ENCODE measurements at places on chromosomes 11 and 22.

- DNase-seq, result no peak
These were observed 381.3 kb upstream of the ANO5 start for GRCh38 chr11:21811572-21811971.

DNA sequence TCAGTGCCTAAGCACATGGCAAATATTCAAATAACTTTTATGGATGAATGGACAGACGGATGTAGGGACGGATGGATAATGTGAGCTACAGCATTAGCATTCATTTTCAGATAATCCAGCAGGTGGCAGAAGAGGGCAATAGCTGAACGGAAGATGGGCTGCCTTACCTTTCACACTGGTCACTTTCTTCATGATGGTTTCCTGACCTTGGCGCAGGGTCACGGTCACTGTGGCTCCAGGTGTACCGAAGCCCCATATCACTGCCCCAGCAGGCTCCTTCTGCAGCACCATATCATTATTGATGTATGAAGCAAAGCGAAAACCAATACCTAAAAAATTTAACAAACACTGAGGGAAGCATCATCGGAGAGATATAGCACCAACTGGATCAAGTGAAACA is 4.3 kb downstream of the SIAE start:
- no peak for DNase-seq

- peak; percentile 33 for DNase-seq
These were observed 417.9 kb upstream of the DDI1 start for GRCh38 chr11:103618528-103618927.

GRCh38 chr11:104738918-104739317 is 159.3 kb downstream of the CASP12 start:
- no peak for DNase-seq

GRCh38 chr11:3665336-3666022 is 5.7 kb downstream of the CHRNA10 start:
- no peak for DNase-seq

DNA sequence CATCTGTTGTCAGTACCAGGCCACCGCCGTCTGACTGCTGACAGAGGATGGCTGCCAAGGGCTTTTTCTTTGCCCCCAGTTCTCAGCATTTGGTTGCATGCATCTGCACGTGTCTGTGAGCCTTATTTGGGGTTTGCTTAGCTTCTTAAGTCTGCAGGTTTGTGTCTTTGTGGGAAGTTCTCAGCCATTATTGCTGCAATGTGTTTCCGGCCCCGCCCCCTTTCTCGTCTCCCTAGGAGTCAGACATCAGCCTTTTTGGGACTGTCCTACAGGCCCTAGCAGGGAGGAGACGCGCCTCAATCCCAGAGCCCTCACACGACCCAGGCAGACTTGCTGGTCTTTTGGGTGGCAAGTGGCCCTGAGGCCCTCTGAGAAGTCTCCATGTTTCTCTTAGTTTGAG is 8.0 kb downstream of the MOB2 start:
- no peak for DNase-seq

GRCh38 chr11:27973851-27974536 is 134.0 kb downstream of the KIF18A start:
- no peak for DNase-seq

GRCh38 chr11:36156161-36156816 is 132.9 kb downstream of the COMMD9 start:
- DNase-seq, result no peak

GRCh38 chr22:42314709-42315391 is 44.4 kb upstream of the TCF20 start:
- no peak for DNase-seq

- no peak for DNase-seq
These were observed 68.7 kb upstream of the BMAL1 start for GRCh38 chr11:13208921-13209320.

- DNase-seq, result no peak
These were observed 39.7 kb upstream of the PANX1 start for GRCh38 chr11:94088906-94089305.

DNA sequence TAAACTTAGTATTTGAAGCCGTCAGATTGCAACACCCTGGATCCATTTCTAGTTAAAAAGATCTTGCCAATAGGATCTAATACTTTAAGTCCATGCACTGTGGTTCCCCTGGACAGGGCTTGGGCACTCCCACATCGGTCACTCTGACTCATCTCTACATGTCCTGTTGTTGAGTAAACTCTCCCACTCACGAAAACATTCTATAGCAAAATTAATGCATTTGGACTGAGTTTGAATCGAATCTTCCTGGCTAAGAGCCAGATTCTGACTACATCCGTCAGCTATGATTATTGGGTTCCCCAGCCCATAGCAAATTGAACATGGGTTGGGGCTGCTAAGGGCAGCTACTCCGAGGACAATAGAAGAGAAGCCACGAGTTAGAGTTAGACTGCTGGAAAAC is 182.1 kb upstream of the SORL1-AS1 start:
- peak; percentile 80 for DNase-seq

GRCh38 chr11:126363706-126364248 is 8.3 kb downstream of the ST3GAL4 start:
- no peak for DNase-seq

- DNase-seq, result no peak
These were observed 32.2 kb upstream of the OAF start for GRCh38 chr11:120178561-120179056.

DNA sequence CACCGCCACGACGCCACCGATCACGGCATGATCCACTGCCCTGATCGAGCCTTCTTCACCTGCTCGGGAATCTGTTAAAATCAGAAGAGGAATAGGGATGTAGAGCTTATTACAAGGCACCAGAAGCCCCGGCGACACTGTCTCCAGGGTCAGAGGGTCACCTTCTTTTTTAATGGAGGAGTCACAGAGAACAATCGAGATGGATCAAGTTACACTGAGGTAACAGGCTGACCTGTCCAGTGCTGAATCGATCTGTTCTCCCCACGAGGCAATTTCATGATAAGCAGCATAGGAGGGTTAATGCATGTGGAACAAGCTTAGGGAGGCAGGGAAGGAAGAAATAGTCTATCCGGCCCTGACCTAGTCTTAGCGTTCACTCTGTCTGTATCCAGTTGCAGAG is 325.5 kb downstream of the CADM1 start:
- no peak for DNase-seq

DNA sequence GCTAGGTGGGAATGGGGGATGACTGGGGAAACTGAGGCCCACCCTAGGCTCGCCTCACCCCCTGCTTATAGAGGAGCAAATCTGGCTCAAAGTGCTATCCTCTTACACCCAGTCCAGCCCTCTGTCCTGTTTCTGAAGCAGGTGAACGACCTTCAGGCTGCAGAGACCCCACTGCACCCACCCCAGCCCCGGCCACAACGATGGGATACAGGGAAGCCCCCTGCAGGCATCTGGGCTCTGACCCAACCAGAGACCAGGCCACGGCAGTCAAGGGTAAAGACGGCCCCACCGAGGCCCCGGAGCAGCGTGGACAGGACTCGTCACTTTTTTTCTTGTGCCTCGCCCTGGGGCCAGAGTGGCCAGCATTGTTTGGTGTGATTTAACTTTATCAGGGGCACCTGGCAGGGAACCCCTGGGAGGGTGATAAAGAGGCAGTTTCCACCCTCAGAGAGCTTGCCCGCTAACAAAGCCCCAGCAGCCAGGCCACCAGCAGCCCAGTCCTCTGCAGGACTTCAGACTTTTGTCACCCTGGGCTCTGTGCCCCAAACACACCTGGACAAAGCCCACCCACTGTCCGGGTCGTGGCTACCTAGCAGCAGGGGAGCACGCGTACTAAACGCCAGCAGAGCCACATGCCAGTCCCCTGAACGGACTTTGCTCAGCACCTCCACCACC is 612.6 kb downstream of the TBC1D22A start:
- DNase-seq, result no peak

DNA sequence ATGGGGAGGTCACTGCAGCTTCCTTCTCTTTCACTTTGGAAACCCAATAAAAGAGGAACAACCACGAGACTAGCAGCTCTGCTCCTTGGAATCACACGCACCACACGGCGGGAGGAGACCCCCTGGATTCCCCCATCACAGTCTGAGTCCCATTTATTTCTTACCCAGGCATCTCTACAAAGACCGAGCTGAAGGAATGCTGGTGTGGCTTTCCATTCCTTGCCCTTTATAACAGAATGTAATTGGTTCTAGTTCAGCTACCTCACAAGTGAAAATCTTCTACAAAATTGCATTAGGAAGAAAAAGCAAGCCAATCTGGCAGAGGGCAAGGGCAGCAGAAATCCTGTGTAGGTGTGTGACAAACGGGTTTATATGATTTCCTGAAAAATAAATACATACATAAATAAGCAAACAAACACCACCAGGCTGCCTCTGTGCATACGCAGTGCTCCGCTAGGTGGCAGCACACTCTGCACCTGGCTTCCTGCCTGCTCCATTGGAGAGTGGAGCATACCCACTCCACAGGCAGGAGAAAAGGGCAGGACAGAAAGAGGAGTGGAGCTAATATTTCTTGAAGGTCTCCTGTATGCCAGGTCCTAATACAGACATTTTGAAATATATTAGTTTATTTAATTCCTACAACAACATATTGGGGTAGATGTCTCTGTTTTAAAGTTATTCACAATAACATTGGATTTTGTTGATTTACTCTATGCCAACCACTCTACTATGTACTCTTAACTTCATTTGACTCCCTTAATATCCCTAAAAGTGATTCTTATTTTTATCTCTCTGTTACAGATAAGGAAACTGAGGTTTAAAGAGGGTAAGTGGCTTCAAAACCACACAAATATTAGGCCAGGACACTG is 673.1 kb downstream of the KCNA4 start:
- no peak for DNase-seq

DNA sequence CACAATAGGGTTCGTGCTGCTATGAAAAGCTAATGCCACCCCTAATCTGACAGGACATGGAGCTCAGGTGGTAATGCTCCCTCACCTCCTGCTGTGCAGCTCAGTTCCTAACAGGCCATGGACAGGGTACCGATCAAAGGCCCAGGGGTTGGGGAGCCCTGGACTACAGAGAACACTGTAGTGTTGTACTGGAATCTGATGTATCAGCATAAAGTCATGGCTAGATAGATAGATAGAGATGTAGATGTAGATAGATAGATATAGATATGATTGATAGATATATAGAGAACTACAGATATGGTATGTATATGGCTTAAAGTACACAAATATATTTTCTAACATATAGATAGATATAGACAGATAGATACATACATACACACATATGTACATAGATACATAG is 112.3 kb upstream of the MPPED2 start:
- DNase-seq, result no peak

- no peak for DNase-seq
These were observed 56.1 kb downstream of the APIP start for GRCh38 chr11:34860034-34860433.

GRCh38 chr11:45650166-45651095 is 15.0 kb downstream of the CHST1 start:
- DNase-seq, result no peak

DNA sequence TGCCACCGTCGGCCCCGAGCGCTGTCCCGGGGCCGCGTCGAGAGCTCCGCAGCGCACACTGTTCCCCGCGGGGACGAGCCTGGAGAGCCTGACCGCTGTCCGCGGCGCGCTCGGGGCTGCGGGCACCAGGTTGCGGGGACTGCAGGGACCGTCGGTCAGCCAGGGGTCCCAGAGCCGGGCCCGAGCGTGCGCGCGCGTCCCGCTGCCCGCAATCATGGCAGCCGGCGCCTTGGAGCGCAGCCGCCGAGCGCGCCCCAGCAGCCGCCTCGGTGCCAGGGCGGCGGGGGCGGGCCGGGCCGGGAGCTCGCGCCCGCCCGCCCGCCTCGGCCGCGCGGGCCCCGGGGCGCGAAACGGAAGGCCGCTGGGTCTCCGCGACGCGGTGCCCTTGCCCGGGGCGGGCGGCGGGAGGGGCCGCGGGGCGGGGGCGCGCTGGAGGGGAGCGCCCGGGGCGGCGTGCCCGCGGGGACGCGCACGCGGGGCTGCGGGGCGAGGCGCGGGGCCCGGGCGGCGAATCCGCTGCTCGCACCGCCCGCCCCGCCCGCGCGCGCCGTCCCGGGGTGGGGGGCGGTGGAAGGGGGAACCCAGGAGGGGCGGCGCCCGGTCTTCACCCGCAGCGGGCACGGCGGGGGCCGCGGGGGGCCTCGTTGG is 79.4 kb upstream of the PPARA start:
- DNase-seq, result no peak

DNA sequence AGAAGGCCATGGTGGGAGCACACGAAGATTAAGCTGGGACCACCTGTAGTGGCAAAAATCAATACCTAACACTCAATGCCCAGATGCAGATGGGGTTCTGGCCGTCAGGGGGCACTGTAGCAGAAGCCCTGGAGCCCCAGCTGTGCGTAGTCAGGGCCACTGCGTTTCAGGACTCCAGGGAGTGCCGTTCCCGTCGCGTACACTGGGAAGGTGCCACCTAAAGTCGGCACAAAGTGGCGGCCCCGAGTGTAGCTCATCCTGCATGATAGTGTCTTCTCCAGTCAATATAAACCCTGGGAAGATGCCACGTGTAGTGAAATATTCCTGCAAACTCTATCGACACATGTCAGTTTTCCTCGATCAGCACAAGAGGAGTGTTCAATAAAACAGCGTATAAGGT is 123.8 kb upstream of the NTM start:
- DNase-seq, result no peak

DNA sequence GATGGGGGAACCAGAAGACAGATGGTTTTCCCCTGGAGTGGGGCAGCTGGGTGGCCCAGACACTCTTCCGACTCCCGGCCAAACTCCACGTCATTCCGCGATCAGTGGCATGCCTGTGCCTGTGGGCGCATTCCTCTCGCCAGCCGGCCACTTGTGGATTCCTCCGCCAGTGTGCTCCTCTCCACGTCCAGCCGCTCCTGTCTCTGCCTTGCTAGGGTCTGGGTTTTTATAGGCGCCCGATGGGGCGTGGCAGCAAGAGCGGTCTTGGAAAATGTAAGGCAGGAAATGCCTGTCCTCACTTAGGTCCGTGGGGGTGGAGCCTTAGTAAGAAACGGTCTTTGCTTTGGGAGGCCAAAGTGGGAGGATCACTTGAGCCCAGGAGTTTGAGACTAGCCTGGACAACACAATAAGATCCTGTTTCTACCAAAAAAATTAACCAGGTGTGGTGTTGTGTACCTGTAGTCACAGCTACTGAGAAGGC is 81.6 kb upstream of the SEPTIN5 start:
- DNase-seq, result no peak

DNA sequence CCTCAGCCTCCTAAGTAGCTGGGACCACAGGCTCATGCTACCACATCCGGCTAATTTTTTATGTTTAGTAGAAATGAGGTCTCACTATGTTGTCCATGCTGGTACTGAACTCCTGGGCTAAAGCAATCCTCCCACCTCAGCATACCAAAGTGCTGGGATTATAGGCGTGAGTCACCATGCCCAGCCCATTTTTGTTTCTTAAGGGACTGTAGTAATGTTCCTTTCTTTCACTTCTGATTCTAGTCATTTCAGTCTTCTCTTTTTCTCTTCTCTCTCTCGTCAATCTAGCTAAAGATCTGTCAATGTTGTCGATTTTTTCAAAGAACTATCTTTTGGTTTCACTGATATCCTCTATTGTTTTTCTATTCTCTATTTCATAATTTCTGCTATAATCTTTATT is 111.0 kb upstream of the APOA1 start:
- DNase-seq, result no peak

- no peak for DNase-seq
These were observed 84.8 kb downstream of the TP53I11 start for GRCh38 chr11:44865866-44866272.
